Activated T-helper 1 cell treated with anti-CD3 and anti-CD28 coated beads, Interleukin-2, amount 50 U/mL, for 16 hours (primary cell): ENCODE measurements at places on chromosomes 7 and 10.

- DNase-seq, result no peak
Measured at GRCh38 chr10:121452581-121452980, 145.7 kb downstream of the FGFR2 start.

DNA sequence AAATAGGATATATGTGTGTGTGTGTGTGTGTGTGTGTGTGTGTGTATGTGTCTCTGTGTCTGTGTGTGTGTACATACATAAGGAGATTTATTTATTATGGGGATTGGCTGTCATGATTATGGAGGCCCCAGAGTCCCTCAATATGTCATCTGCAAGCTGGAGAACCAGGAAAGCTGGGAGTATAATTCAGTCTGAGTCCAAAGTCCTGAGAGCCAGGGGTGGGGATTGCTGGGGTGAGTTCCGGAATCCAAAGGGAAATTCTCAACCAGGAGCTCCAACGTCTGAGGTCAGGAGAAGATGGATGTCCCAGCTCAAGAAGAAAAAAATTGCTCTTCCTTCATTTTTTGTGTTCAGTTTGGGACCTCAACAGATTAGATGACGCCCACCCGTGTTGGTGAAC is 50.7 kb upstream of the PLPP4 start:
- no peak for DNase-seq

DNA sequence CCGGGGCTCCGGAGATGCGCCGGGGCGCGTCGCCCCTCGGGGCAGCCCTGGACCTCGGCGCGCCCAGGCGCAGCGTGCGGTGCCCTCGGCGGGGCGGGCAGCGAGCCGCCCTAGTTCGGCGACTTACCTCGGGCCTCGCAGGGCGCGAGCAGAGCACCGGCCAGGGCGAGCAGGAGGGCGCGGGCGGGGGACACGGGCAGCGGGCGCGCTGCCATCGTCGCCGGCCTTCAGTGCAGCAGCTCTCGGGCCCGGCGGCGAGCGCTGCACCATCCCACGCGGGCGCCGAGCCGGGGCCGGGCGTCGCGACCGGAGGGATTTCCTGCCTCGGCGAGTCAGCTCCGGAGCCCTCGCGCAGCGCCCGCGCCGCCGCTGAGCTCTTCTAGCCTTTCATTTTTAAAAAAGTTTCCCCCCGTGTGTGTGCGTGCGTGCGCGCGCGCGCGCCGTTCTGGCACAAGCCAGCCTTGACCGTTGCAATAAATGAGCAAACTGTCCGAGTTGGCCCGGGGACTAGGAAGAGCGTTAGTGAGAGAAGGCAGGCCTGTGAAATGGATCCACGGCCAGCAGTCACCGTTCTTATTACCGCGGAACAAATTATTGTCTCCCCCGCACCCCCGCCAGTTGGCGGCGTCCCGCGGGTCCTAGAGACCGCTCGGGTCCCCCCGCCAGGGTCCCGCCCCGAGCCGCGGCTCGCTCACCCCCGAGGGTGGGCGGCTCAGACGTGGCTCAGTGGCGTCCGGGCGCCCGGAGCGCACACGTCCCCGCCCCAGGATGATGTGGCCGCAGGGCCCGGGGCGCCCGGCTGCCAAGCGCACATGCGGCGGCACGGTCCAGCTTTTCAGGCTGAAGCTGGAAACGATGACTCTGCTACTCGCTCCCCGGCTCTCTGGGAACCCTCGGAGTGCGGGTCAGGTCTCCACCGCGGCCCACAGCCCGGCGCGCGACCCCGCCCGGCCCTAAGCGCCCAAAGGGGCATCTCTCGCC is at the start of gene ADAM12:
TSS of gene ADAM12 (minus strand) at position 547 of the 981 bp plus-strand sequence. CDS start at position 215, 332 bp downstream.
- no peak for DNase-seq

DNA sequence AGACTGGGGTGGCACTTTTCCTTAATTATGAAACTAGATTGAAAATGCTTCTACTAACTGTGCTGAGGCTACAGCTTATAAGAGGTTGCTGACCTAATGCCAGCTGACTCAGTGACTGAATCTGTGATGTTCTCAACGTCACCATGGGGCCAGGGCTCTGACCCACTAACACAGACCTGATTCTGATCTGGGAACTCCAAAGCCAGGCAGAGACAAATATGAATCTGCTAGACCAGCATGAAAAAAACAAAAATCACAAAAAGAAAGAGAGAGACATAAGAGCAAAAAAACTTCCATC is 16.1 kb downstream of the USP6NL start:
- no peak for DNase-seq

GRCh38 chr7:40008223-40008815 is 58.3 kb downstream of the CDK13 start:
- no peak for DNase-seq

DNA sequence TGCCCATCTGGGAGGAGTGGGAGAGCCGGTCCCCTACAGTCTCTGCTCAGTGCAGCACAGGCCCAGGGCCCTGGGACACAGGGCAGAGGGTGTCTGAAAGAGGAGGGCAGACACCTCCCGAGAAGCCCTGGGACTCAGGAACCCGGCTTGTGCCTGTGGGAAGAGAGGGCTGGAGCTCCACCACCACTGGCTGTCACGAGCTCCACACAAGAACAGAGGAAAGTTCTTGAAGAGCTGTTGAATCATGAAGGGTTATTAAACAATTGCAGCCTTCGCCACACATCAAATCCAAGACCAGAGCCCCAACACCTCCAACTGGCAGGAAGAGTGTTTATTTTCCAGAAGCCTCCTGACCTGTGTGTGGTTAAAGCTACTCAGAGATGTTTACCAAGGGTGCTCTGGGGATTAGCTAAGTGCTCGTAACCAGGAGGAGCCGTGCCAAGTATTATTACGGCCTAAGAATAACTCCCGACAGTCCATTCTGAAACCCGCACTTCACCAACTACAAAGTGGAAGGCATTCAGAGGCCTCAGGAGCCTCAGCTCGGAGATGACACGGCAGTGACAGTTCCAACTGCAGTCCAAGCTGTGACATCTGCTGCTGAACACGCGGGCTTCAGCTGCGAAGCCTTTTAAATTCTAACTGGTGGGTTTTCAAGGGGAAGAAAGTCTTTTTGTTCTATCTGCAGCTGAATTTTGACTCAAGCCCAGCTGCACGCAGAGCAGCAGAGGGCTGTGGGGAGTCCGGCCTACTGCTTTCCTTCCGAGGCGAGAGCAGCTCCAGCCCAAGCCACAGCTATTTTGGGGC is 75.1 kb downstream of the MAD1L1 start:
- DNase-seq, result no peak

GRCh38 chr10:12394241-12395033 is 45.1 kb downstream of the CAMK1D start:
- no peak for DNase-seq

DNA sequence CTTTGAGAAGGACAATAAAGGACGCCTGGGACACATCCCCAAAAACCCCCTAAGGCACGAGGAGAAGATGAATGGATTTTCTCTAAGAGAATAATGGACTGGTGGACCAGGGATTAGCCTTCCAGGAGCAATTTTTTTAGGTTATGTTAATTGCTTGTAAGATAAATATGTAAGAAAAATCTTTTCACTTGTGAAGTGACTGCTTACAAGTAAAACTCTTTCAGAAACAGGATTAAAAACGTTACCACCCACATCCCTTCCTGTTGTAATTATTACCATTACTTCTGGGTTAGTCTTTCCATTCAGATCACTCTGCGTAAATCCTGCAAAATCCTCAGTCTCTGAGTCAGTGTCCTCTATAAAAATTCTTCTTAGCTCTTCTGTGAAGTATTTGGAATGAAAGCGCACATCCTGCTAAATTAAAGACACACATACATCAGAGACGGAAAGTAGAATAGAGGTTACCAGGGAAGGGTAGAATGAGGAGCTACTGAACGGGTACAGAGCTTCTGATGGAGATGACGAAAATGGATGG is 34.3 kb downstream of the CDCA7L start:
- no peak for DNase-seq

- DNase-seq, result no peak
Measured at GRCh38 chr7:130294314-130294713, 1.4 kb downstream of the CPA4 start.

GRCh38 chr10:122476333-122476695 is 15.0 kb downstream of the HTRA1 start:
- DNase-seq, result no peak

- no peak for DNase-seq
Measured at GRCh38 chr10:36778651-36779050, 346.7 kb upstream of the ANKRD30A start.

DNA sequence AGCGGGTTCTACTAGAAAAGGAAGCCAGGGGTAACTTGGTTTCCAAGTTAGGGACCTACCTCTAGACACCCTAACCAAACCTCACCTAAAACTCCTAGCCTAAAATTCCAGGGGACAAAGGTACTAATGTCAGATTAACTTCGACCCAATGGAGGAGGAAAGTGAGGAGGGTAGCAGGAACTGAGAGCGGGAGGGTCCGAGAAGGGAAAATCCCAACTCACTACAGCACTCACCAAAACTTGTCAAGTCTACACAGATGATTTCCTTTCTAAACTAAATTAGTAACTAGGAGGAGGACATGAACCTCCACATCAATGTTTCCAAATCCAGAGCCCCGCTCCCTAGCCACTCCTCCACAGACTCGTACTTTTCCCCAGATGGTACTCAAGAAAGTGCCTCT is 22.6 kb downstream of the CHCHD3 start:
- no peak for DNase-seq

GRCh38 chr7:145511004-145511403 is 605.6 kb upstream of the CNTNAP2 start:
- no peak for DNase-seq

- no peak for DNase-seq
Measured at GRCh38 chr7:19026888-19027287, 90.5 kb downstream of the TWIST1 start.

- no peak for DNase-seq
Measured at GRCh38 chr7:50782375-50783208, at the start of gene GRB10. TSS of gene GRB10 (minus strand) at chr7:50782896. CDS start at chr7:50732322, 50,574 bp downstream.

DNA sequence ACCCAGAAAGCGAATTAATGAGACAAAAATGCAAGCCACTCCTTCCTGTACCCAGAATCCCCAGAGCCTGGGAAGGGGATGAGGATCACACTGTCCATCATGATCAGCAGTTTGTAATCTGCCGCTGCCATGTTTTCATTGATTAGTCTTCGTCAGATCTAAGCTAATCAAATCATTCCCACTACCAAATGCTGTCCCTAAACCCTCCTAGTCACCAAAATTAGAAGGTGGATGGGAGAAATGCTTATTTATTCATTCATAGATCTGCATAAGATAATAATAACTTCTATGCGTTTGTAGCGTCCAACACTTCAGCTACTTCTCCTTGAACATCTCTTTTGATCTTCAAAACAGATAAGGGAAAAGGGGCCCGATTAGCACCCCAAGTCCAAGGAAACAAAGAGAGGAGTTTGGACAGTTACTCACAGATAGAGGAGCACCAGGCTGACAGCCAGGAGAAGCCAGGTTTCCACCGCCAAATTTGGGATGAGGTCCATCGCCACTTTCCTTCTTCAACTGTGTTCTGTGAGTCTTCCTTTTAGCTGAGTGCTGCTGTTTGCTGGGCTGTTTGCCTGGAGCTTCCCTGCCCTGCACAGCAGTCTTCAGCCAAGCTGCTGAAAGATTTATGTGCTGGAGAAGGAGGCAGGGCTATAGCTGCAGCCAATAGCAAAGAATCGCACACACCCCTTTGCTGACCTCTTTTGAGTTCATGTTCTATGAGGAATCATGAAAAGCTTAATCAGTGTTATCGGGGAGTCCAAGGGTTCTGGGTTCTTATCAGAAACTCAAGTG is at the start of gene CYP3A5:
TSS of gene CYP3A5 (minus strand) at position 597 of the 792 bp plus-strand sequence. CDS start at position 497, 100 bp downstream.
- no peak for DNase-seq

- no peak for DNase-seq
Measured at GRCh38 chr10:3532644-3533043, 252.4 kb downstream of the KLF6 start.

GRCh38 chr10:123796736-123797135 is 94.9 kb downstream of the CPXM2 start:
- DNase-seq, result no peak

DNA sequence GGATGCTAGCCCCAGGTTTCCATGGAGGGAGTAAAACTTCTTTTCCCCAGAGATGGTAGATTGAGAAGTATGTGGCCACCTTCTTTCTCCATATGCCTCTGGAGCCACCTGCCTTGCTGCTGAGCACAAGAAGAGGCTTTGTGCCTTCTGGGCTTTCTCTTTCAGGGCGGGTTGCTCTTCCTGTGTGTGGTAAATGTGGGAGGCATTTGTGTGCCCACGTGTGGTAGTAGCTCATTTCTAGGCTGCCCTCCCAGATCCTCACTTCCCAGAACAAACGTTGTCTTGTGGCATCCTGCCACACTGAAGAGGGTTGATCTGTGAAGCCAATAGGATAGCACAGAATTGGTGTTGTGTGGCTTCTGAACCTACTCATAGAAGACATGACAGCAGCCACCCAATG is 342.0 kb upstream of the PODXL start:
- DNase-seq, result no peak
